Nasal cavity respiratory epithelium epithelial cell of viscerocranial mucosa (primary cell): ENCODE measurements at places on chromosomes 4 and X. TPM values are rescaled to one million over a fixed set of nuclear protein-coding genes. Genes with fewer than 3 reads are reported as not detected.

UGT2B11 gene
- total RNA-seq, result not detected in 2 replicates

CCNB3 gene
- 0.85 and 1.4 TPM in 2 replicates for total RNA-seq

FRMPD4 gene
- total RNA-seq, result under 0.01 TPM in 2 replicates

MAOB gene
- 2.5 TPM in 1 of 2 replicates, not detected in the other for total RNA-seq

H2BW2 gene
- not detected in 2 replicates for total RNA-seq

DHX15 gene
- total RNA-seq, result 138 and 210 TPM in 2 replicates
